ENCODE measurements at places on chromosomes 7 and 10. TPM values are rescaled to one million over a fixed set of nuclear protein-coding genes. Genes with fewer than 3 reads are reported as not detected.

DNA sequence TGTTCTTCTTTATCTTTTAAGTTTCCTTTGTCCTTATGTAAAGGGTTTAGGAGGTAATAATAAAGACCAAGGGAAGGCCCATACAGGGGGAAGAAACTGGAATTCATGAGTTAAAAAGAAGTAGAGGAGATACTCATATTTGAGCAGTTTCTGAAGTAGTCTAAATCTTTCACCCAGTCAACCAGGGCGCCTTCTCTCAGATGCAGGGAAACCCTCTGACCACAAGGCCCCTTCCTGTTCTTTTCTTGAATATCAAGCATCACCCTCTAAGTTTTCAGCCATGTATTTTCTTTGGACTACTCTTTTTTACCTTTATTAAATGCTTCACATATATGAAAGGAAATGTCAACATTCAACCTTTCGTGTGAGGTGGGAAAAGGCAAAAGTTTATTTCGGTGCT is 630.8 kb downstream of the SUGCT start:
- no peak for DNase-seq

GRCh38 chr10:14450041-14450491 is 119.3 kb upstream of the FRMD4A start:
- DNase-seq: peak; percentile 15

- no peak for DNase-seq
These were observed 13.7 kb upstream of the CPVL start for GRCh38 chr7:29160080-29160479.

- no peak for DNase-seq
These were observed 241.7 kb downstream of the IPMK start for GRCh38 chr10:58026036-58026435.

- peak; percentile 54 for DNase-seq
These were observed 18.6 kb upstream of the ZMIZ1 start for GRCh38 chr10:79049931-79050895.

GRCh38 chr7:4266270-4267040 is 415.6 kb upstream of the FOXK1 start:
- DNase-seq: no peak

DNA sequence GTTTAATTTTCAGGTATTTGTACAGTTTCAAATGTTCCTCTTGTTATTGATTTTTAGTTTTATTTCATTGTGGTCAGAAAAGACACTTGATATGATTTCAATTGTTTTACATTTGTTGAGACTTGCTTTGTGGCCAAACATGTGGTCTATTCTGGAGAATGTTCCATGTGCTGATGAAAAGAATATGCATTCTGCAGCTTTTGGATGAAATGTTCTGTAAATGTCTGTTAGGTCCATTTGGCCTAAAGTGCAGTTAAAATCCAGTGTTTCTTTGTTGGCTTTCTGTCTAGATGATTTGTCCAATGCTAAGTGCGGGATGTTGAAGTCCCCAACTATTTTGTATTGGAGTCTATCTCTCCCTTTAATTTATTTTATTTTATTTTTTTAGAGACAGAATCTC is 70.5 kb downstream of the ZNF503 start:
- peak; percentile 8 for DNase-seq

DNA sequence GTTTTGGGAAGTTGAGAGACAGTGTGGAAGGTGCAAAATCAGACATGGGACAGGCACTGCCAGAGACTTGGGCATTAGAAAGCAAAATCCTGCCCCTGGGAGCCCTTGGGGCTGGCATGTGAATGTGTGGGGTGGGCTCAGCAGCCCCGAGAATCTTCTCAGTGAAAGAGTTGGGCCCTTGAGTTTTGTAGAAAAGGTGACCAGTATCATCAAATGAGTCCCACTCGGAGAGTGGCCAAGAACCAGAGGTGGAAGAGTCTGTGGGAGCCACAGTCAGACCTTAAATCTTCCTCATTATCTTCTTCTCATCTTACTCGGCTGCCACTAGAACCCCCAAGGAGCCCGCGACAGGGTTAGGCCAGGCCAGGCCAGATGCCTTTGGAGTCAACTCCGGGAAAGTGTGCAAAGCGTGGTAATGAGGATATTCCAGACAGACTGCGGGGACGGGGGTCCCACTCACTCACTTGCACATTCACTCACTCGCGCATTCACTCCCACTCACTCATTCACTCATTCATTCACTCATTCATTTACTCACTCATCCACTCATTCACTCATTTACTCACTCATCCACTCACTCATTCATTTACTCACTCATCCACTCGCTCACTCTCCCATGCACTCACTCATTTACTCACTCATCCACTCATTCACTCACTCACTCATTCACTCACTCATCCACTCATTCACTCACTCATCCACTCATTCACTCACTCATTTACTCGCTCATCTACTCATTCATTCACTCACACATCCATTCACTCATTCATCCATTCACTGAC is 74.9 kb downstream of the CARD11 start:
- no peak for DNase-seq

DNA sequence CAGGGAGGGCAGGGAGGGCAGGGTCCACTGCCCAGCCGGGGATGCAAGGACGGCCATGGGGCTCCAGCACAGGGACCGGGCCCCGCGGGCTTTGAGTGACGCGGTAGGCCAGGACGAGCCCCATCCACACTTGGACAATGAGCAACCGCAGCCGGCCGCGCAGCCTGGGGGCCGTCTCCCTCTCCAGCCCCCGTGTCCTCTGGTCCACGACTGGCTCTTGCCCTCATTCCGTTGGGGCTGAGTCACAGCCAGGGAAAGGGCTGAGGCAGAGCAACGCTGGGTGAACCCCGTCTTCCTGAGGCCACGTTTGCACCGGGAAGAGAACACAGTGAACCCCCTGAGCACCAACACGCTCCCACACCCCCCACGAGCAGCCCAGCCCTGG is 23.7 kb downstream of the SHH start:
- no peak for DNase-seq

DNA sequence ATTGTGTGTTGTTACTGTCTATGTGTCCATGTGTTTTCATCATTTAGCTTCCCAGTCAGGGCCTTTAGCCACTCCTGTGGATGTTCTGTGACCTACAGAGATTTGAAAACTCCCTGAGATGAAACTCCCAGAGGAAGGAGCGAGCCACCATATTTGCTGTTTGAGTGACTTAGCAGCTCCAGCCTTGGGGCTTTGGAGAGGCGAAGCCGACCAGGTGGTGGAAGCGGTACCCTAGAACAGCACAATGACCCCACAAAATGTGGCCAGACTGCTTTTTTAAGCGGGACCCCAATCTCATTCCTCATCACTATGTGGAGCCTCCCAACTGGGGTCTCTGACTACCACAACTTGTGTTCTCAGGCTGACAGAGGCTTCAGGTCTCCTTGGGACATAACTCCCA is 323.9 kb upstream of the KCND2 start:
- no peak for DNase-seq

DNA sequence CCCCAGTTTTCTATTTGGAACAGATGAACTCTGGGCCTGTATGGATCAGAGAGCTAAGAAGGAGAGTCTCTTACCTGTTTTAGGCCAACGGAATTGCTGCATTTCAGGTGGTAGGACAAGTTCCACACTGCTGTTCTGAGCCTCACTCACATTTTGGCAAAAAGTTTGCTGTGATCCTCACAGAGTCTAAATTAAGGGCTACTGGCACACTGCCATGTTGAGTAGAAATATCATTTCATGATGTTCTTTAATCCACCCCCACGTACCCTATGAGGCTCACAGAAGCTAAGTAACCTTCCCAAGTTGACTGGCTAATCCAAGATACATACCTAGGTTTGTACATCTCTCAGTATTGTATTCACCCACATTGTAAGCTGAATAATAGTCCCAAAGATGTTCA is 447.2 kb downstream of the INHBA start:
- DNase-seq: no peak

GRCh38 chr7:730501-731439 is 3.7 kb upstream of the PRKAR1B start:
- no peak for DNase-seq

DNA sequence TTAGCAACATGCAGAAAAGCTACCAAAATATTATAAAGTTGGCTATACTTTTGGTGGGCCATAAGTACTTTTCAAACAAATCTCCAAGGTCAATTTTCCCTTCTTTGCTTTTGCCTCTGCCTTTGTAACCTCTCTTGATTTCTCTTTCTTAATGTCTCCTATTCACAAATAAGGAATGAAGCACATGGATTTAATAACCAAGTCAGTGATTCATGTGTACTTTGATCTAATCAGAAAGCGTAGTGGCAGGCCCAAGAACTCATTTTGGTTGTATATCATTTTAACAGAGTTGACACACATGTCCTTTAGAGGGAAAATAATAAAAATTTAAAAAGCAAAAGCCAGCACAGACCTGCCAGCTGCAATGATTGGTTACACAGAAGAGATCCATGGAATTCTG is 93.7 kb downstream of the FZD1 start:
- DNase-seq: peak; percentile 4

GRCh38 chr10:7134448-7134847 is 276.4 kb downstream of the SFMBT2 start:
- no peak for DNase-seq

DNA sequence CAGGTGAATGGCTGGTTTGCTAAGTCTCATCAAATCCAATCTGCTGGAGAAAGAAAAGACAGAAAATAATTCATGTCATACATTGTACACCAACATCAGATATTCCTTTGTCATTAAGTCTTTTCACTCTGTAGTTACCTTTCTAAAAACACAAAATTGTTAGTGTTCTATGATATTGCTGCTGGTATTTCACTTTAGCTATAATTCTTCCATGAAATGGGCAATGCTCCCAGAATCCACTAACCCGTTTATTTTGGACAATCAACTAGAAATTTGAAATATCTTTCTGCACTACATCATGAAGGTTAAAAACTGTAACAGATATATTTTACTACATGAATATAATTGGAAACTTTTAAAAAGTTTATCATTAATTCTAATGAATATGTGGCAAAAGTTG is 181.3 kb downstream of the C7orf25 start:
- no peak for DNase-seq

DNA sequence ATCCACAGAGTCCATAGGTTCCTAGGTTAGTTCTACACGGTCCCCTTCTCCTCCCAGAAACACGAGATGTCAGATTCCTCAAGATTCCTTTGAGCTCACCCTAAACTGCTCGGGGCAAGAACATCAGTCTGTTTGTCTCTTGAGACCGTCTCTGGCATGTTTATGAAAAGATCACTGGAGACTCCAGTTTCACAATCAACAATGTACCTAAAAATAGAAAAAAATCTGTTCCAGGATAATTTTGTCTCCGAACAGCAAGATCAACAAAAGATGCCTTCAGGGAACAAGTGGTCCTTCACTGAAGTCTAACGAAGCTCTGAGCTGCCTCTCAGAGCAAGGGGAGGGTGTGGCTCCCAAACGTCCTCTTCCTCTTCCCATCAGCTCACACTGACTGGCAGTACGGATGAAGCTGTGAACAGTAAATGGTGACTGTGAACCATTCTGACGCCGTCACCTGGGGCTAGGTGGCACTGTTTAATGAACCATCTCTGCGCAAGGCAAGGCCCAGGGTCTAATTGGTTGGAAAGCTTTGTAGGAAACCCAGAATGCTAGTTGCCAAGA is 156.2 kb upstream of the LYZL1 start:
- DNase-seq: no peak

- DNase-seq: peak; percentile 58
These were observed 5.7 kb upstream of the GOT1 start for GRCh38 chr10:99435986-99436638.

- peak; percentile 94 for DNase-seq
These were observed 248.9 kb downstream of the KIAA1217 start for GRCh38 chr10:24457661-24458318.

DNA sequence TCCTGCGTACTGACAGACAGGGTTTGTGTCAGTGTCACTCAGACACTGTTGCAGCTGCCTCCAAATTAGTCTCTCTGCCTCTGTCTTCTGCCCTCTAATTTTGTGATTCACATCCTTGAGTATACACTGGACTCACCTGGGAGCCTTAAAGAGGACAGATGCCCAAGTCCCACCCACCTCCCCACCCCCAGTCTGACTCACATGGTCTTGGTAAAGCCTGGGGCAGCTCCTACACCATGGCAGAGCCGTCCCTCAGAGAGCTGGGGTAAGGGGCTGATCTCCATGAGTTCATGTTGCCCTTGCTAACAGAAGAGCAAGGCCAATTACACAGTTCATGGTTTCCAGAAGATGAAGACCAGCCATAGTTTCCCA is 197.6 kb upstream of the STK17A start:
- DNase-seq: peak; percentile 91

DNA sequence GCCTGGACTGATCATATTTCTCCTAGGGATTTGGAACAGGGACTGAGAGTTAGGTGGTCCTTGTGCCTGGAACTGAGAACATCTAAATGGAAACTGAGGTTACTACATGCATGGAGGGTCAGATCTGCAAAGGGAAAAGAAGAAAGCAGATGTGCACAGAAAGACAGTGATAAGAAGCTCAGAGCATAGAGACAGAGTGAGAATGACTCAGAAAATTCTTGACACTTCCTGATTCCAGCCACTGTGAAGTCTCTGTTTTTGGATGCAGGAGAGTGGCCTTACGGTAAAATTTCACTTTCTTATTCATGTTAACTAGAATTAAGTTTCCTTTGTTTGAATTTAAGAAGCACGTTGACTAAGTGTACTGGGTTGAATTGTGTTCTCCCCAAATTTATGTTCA is 241.7 kb downstream of the TMEM26 start:
- DNase-seq: peak; percentile 3

- DNase-seq: no peak
These were observed 14.6 kb upstream of the GDI2 start for GRCh38 chr10:5827841-5828240.

GRCh38 chr10:56728349-56728748 is 367.3 kb upstream of the ZWINT start:
- no peak for DNase-seq

DNA sequence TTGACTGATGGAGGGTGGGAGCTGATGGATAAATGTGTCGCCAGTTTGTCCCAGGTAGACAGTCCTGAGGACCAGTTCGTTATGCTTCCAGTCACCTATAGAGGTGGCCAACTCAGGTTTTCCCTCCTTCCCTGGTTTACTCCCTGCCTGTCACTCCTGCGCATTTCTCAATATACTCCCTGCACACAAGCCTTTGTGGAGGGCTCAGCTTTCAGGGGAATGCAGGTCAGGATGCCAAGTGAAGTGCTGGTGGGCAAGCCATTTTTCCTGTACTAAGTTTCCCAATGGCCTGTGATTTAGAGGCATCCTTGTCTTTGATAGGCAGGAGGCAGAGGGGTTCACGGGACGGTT is 473.5 kb upstream of the ZMIZ1 start:
- DNase-seq: no peak

DNA sequence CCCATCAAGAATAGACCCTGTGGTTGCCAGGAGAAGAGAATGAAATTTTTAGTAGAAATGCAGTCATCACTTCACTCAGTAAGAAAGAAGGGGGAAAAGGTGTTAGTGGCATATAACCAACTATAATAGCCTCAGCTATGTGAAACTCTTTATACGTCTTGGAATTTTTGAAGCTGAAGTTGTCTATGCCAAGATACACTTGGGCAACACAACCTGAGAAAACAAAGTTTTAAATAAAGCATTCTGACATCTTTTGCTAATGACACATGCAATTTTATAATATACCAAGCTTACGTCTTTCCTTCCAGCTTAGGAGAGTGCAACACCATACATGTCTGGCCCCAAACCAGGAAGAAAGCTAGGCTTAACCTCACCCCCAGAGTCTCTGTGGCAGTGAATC is 40.8 kb upstream of the ZNF438 start:
- DNase-seq: no peak

The THSD7A gene
- 0.26 TPM for total RNA-seq

The IFIT1B gene
- not detected for total RNA-seq

The SNX13 gene
- 32.9 TPM for total RNA-seq

The ASB4 gene
- under 0.01 TPM for total RNA-seq

The ZNF746 gene
- 16.1 TPM for total RNA-seq

All from bronchial epithelial cell (primary cell).